ENCODE measurements at places on chromosomes 4 and X.

- DNase-seq = no peak
These were observed 408.2 kb downstream of the ARHGAP24 start for GRCh38 chr4:85883180-85883579.

DNA sequence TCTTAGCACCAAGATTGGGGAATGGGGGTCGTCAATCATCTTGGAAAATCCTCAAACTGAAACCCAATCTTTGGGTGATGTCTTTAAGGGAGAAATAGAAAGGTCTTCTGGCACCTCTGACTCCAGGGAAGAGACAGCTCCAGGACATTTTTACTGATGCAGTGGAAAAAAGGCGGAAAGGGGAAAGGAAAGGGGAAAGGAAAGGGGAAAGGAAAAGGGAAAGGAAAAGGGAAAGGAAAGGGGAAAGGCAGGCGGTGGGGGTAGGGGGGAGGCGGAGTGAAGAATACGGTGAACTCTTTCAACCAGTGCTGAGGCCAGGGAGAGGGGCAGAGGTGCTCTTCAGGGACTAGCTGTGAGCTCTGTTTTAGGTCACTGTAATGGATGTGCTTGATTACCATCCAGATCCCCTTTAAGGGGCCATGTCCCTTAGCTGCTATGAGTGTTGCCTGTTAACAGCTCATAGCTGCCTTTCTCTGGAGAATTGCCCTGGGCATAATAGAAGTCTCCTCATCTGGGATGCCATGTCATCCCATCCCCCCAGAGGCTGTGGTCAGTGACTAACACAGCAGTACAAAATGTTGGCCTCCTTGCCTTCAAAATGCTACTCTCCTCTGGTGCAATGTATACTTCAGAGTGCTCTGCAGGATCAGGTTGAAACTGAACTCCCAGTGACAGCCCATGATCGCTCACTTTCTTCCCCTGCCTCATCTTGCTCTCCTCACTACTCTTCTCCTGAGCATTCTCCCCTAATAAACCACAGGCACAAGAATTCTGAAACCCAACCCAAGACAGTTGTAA is 92.4 kb upstream of the AP1S2 start:
- peak; percentile 89 for DNase-seq

- DNase-seq = no peak
These were observed 90.0 kb downstream of the MAOA start for GRCh38 chrX:43745938-43746721.

GRCh38 chr4:159024266-159024665 is 78.6 kb upstream of the RAPGEF2 start:
- no peak for DNase-seq

- DNase-seq = no peak
These were observed 2062.4 kb downstream of the ARAP2 start for GRCh38 chr4:34181891-34182290.

DNA sequence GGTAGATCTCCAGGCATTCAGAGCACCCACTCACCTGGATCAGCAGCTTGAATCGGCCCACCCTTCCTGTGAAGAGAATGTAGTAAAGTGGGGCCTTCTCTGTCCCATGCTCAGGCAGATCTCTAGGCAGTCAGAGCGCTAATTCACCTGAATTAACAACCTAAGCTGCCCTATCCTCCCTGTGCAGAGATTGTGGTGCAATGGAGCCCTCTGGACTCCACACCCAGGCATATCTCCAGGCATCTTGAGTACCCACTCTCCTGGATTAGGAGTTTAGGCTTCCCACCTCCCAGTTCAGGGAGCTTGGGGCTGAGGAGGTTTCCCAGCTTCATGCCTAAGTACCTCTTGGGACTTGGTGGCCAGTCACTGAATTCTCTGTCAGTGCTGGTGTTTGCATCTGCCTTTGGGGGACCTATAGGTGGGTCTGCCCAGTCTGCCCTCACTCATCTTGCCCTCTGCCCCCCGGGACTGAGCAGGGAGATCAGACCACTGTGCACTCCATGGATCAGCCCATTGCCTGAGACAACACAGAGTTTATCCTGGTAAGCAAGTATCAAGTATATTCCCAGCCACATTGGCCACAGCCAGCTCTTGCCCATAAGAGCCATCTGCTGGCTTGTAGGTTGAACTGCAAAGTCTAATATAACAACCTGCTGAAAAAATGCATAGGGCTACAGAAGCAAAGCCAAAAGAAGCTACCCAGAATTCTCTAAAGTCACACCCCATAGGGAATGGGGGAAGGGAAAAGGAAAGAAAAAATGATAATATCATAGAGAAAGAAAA is 372.9 kb downstream of the KLHL13 start:
- DNase-seq = no peak

- no peak for DNase-seq
These were observed 72.6 kb downstream of the INPP4B start for GRCh38 chr4:142773505-142773904.

GRCh38 chrX:30151964-30152363 is 63.4 kb upstream of the MAGEB2 start:
- no peak for DNase-seq

DNA sequence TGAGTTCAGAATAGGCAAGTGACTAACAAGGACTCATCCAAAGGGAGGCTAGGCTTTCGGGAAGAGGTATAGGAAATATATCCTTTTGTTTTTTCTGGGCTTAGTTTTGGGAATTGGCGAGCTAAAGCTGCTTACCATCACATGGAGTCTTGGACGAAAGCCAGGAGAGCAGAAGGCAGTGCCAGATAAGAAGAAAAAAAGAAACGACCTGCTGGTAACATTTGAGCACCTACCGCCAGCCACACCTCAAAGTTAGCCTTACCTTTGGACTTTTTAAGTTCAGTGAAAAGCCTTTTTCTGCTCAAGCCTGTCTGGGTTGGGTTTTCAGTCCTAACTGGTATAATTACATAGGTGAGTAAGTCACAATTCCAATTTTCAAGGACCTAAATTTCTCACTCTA is 85.1 kb upstream of the LCORL start:
- no peak for DNase-seq

DNA sequence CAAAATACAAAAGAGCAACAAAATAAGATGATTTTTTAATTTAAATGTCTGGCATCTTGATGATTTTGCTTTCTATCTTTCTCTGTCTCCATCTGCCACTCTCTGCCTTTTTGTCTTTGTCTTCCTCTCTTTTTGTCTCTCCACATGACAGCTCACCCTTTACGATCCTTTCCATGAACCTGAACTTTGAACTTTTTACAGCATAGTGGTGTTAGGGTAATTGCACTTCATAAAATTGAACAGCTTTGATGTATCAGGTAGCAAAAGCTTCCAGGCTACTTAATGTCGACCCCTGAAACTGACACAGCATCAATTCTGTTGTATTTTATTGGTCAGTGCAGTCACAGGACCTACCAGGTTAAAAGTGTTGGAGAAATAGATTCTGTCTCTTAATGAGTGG is 1517.0 kb downstream of the ADGRL3 start:
- no peak for DNase-seq

DNA sequence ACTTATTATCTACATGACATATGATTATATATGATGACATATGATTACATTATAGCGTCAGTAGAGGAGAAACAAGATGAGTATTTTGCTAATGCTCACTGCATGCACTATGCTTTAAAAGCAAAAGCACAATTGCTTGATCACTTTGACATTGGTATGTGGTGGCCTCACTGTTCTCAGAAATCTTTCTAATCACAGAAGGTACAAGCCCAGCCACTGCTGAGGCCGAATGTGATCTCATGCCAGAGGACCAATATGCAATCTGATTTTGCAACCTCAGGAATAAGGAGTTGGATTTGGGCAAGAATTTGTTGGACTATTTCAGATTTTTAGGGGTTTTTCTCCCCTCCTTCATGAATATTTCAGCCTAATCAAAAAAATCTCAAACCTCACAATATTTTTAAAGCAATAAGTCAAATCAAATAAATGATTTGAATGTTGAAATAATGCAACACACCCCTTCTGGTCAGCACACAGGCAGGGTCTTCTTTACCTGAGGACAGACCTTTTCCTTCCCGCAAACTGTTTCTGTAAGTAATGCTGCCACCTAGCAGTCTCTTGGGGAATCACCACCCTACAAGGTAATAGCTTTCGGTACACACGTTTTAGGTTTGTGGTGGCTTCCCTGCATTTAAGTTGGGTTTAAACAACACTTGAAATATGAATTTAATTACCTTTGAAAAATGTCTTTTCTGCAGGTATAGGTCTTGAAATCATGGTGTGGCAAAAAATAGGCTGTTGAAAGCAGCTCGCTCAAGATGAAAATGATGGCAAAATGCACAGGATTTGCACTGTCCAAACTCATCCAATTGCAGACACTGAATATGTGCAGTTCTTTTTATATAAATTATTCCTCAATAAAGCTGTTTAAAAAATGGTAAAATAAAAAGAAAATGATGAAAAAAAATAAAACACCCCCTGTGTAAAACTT is 4.8 kb upstream of the CXCL13 start:
- peak; percentile 11 for DNase-seq

DNA sequence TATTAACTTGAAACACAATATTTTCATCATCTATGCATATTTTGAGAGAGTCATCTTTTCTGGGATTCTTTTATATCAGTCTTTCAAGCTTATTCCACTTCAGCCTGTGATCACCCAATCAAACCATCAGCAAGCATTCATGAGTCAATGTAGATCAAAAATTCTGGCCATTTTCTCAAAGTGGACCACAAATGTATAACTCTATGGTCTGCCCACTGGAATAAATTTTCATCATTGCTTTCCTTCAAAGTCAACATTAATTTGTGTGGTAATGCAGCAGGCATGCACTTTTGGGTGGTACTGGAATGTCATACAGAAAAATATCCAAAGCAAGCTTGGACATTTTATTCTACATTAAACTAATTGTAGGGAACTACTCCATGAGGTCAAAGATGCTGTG is 1013.0 kb downstream of the STIM2 start:
- DNase-seq = peak; percentile 59

- DNase-seq = no peak
These were observed 443.3 kb upstream of the FAT1 start for GRCh38 chr4:187166886-187167512.

- DNase-seq = no peak
These were observed 22.7 kb downstream of the RASGEF1B start for GRCh38 chr4:81449015-81449414.

DNA sequence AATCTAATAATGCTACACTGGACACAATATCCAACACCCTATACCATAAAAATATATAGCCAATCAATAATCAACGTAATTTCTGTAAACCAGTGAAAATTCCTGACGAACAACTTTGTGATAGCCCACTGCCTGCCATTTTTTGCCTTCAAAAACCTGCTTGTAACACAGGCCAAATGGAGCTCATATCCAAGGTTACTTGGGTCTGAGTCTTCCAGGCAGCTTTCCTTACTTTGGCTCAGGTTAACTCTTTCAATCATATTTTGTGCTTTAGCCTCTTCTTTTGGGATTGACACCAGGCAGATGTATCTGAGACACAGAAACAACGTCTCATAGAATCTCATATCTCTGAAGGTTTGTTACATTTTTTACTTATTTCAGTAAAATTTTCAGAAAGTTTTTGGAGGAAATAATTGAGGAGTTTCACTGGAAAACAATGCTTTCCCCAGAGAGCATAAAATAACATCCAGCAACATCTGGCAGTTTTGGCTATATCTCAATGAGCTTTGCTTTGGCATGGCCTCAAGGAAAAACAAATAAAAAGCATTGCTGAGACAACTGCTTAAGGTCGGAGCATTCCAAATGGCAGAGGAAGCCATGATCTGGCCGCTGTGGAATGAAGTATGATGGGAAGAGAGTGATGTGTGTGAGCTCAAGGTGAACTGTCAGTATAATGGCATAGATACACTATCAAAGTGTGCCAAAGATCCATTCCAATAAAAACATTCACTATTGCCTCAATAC is 162.9 kb upstream of the SPIN4 start:
- peak; percentile 86 for DNase-seq

DNA sequence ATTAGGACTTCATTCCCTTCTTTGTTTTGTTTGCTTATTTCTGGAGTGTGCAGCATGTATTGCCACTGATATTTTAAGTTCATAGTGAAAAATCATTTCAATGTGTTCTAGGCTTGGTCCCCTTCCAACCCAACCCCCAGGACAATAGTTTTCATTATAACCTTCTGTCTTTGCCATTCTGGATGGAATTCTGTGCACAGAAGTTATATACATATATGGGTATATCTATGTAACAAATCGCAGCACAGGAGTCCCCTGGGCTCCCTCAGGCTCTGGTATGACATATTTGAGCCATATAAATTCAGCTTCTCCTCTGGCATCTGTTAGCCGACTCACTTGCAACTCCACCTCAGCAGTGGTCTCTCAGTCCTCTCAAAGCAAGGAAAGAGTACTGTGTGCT is at the start of gene TNMD:
Gene TNMD, plus strand, starts transcription at position 326 of the 400 bp plus-strand sequence. CDS start 83 bp downstream, outside the sequence.
- DNase-seq = peak; percentile 30

- no peak for DNase-seq
These were observed 29.4 kb downstream of the C4orf51 start for GRCh38 chr4:145709336-145709735.

GRCh38 chrX:106649523-106650428 is 38.0 kb downstream of the RADX start:
- DNase-seq = no peak

GRCh38 chr4:94636004-94636403 is 121.8 kb upstream of the BMPR1B start:
- DNase-seq = no peak
